T-helper 22 cell (primary cell): ENCODE measurements at places on chromosomes 1 and 21.
A peak's percentile ranks its signal among the peaks of the same experiment; 100 is the strongest.

GRCh38 chr1:246428542-246429308, 78.4 kb downstream of the SMYD3 start:
- DNase-seq = no peak

- no peak for DNase-seq
Measured at GRCh38 chr1:147111381-147112130, 60.7 kb downstream of the PRKAB2 start.

DNA sequence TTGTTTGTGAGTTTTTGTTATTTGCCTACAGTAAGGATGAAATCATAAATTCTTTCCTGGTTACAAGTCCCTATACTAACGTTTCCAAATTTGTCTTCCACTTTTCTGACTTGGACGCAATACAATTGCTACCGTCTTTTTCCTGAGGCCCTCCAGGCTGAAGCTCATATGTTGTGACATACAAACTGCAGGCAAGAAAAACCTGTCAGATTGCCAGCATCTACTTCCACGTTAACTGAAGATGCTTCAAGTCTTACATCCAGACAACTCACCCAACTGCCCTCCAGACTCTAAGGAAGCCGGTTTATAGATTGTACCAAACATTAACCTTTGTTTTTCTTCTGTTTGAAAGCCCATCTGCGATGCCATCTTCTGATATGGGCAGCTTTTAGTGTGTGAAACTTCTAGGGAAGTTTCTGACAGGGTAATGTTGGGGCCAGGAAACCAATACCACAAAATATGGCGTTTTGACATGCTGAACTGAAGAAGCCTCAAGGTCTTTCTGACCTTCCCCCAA, 21.4 kb upstream of the RNF11 start:
- DNase-seq = no peak

DNA sequence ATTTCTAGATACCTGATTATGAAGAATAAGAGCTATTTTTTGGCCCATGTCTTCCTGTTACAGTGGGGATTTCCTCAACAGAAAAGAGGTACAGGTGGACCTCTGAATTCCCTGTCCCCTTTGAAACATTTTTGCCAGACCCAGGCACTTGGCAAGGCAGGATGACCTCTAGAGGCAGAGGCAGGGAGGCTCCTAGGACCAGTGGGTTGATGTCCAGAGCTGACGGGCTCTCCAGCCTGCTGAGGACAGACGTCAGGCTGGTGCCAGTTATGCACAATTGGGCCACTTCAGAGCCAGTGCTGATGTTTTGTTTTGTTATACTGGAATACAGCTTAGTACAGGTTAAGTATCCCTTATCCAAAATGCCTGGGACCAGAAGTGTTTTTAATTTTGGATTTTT, 18.5 kb upstream of the A3GALT2 start:
- DNase-seq = no peak

GRCh38 chr1:75539230-75540116, 71.4 kb downstream of the SLC44A5 start:
- no peak for DNase-seq

GRCh38 chr1:228166170-228166936, 749 bp downstream of the IBA57 start:
- DNase-seq = peak; percentile 48

GRCh38 chr1:205913451-205914154, 29.7 kb downstream of the SLC26A9 start:
- no peak for DNase-seq

DNA sequence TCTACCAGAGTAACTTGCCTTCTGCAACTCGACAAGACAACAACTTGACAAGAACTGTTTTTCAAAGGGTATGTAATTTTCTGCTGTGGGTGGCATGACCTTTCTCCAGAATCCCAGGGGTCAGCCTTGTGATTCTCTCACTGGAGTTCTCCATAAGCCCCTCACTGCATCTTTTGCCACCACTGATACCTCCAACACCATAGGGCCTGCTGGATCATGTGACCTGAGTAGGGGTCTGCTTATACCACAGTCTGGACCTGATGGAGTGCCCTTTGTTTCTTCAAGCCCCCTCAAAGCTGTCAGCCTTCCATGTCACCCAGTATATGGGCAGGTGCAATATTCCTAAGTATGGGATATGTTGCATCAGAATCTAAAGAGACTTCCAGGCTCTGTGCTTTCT, 31.6 kb upstream of the DIPK1A start:
- no peak for DNase-seq

DNA sequence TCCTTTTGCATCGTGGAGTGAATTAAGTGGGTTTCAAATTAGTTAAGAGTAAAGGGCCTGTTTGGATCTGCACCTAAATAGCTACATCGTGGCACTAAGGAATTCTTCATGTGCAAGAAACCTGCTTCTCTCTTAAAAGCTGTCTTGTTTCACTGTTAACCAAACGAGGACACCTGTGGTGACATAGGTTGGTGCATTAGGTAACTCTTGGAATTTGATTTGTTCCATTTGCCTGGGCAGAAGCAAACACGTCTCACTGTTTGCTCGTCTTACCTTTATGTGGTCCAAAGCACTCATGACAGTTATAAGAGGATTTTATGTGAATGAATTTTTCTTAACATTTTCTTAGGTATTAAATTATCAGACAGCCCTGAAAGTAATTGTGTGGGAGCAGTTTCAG, 60.9 kb downstream of the PRDM2 start:
- DNase-seq = no peak

- no peak for DNase-seq
Measured at GRCh38 chr1:8384088-8384487, 66.2 kb downstream of the SLC45A1 start.

DNA sequence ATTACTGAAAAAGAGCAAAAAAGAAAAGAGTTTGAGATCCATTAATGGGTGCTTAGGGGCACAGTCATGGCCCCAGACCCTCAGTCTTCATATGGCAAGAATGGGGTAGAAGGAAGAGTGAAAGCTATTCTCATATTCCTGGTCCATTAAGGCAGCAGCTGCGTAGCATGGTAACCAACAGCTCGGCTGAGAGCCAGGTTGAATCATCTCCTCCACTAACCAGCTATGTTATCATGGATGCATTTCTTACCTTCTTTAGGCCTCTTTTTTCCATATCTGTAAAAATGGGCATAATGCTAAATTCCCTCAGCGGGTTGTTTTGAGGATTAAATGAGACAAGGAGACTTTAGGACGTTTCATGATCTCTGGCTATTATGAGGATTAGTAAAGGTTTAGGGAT, 15.0 kb upstream of the SARS1 start:
- DNase-seq = no peak

GRCh38 chr1:154179946-154180687, 11.8 kb downstream of the TPM3 start:
- no peak for DNase-seq

- no peak for DNase-seq
Measured at GRCh38 chr1:152049291-152050083, 12.7 kb upstream of the S100A11 start.

DNA sequence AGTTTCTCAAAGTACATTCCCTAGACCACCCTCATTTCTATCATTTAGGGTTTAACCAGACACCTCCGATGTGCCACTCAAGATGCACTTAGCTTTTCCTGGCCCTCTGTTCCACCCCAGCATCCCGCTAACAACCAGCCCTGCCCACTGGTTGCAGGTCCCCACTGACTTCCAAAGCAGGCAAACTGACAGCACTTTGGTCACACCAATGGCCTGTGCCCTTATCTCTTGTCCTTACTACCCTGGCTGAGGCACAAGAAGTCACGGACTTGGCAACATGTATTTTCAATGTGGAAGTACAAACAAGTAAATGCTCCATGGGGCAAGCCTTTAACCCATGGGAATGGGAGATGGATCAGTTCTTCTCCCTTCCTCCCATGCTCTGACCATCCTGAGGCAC, 357.1 kb downstream of the OMA1 start:
- DNase-seq = no peak

GRCh38 chr1:155645034-155645598, 35.1 kb downstream of the MSTO1 start:
- no peak for DNase-seq

GRCh38 chr1:154992721-154993571, 440 bp upstream of the LENEP start:
- DNase-seq = no peak

DNA sequence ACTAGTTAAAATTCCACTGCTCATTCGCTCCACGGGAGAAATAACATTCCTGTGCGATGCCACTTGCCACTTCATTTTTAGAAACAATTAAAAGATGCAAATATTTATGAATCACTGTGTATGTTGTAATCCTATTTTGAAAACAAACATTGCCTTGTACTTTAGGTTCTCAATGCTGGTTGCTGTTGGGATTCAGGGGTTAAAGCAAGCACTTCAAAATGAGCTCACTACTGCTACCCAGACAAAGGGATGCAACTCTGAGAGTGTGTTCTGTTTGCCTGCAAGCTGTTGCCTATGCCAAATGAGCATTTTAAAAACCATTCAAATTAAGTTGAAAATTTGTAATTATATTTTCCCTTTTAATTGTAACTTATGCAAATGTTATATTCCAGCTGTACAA, 87.5 kb downstream of the RWDD3 start:
- no peak for DNase-seq

DNA sequence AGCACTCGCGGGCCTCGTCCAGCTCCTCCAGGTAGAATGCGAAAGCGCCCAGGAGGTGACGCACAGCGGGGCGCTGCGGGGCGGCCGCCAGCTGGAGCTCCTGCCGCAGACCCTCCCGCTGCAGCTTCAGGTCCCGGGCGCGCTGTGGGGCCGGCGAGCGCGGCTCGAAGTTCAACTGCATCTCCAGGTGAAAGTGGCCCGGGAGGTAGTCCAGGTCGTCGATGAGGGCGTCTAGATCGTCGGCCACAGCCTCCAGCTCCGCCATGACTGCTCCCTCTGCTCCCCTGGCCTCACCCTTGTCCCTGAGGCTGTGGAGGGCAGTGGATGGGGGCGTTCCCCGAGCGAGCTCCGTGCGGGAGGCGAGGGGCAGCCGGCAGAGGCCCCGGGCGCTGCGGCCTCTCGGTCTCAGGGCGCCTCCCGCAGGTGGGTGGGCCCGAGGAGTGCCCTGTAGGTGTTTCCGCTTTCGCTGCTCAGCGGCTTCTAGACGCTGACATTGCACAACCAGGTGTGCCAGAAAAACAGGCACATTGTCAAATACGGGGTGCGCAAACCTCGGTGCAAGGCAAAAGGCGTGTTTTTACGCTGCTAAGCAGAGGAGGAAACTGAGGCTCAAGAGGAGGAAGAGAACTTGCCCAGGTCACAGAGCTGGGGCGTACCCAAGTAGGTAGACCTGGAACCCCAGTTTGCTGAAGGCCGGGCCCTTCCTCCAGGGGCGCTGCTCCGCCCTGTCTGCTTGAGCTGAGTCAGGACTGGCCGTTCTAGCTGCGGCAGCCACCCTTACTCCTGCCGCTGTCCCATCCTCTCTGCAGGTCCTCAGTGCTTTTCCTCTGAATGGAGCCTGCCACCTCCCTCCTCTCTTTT, at the start of gene TTC22:
Gene TTC22 (minus strand): TSS at position 425 of the 861 bp plus-strand sequence. CDS start 160 bp downstream, at position 265.
- peak; percentile 38 for DNase-seq

GRCh38 chr1:151309811-151310323, 17.3 kb downstream of the PI4KB start:
- no peak for DNase-seq

DNA sequence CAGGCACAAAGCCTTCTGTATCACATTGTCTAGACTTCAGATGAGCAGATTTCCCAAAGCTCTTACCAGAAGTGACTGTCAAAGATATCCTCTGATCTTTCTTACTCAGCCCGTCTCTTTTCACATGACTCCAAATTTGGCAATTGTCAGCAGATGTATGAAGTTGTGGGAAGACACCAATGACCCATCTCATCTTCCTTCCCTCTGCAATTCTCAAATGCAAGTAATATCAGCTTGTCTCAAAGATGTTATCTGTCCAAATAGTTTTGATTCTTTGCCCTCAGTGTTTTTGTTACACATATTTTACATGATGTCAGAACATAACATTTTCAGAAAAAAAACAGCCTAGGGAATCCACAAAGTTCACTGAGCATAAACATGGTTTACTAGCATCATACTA, 45.1 kb upstream of the RGS2 start:
- no peak for DNase-seq

GRCh38 chr1:56123826-56124225, 455.5 kb downstream of the PLPP3 start:
- no peak for DNase-seq

- no peak for DNase-seq
Measured at GRCh38 chr1:22709227-22709626, 1.4 kb upstream of the EPHB2 start.

GRCh38 chr1:205678286-205679111, 1.8 kb downstream of the SLC45A3 start:
- DNase-seq = no peak

GRCh38 chr1:151806170-151806569, 951 bp upstream of the LINGO4 start:
- DNase-seq = no peak

DNA sequence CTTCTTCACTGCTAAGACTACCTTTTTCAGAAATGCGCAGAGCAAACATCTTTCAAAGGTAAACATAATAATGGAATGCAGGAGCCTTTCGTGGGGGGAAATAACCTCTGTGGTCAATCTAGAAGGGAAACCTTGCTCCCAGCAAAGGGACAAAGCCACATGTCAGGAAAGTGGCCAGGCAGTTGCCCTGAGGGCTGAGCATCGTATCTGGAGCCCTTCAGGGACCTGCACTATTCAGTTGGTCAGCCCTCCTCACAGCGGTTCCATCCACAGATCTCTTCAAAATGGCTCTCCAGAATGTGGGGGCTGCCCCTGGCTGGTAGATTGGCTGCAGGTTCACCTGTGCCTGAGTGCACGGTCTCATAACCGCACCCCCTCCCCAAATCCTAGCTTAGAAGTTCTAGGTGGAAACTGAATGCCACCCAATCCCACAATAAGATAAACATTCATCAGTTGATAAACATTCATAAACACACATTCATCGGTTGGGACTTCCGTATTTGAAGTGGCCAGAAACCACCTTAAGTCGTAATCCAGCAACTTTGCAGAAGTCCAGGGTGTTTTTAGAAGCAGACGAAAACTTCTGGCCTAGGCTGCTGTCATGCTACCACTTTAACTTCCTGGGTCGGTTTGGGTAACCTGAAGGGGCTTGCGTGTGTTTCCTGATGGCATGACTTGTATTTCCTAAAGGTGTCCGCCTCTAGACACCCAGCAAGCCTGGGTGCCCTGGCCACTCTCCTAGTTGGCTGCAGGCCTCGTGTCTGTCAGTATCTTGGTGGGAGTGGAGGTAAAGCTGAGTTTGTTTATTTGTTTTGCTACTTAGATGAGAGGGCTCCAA, 50.5 kb downstream of the RASSF5 start:
- DNase-seq = peak; percentile 37

DNA sequence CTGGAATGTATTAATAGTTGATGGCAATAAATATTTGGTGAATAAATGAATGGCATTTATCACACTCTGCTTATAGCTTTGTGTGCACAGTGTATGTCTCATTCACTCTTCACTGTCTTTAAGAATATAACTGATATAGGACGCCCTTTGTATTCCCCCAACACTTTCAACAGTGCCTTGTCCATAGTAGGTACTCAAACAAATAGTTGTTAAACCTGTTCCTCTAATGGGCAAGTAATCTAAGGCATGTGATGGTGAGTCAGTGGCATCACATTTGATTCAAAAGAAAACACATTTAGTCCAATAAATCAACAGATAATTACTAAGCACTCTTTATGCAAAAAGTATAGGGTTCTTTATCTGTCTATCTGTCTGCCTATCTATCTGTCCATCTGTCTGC, 11.2 kb upstream of the RXRG start:
- no peak for DNase-seq

GRCh38 chr1:153985941-153986761, at the start of gene RAB13:
TSS of gene RAB13 (minus strand) at chr1:153986339. CDS start at chr1:153986236, 103 bp downstream.
- DNase-seq = no peak
